HT1080 (cell line): ENCODE measurements at places on chromosomes 6 and 20. TPM values are rescaled to one million over a fixed set of nuclear protein-coding genes. Genes with fewer than 3 reads are reported as not detected.
A peak's percentile ranks its signal among the peaks of the same experiment; 100 is the strongest.

GRCh38 chr6:56875961-56876360 is 78.9 kb upstream of the BEND6 start:
- DNase-seq = no peak

- no peak for DNase-seq
Observed at GRCh38 chr6:158819977-158820622, 932 bp upstream of the EZR start.

DNA sequence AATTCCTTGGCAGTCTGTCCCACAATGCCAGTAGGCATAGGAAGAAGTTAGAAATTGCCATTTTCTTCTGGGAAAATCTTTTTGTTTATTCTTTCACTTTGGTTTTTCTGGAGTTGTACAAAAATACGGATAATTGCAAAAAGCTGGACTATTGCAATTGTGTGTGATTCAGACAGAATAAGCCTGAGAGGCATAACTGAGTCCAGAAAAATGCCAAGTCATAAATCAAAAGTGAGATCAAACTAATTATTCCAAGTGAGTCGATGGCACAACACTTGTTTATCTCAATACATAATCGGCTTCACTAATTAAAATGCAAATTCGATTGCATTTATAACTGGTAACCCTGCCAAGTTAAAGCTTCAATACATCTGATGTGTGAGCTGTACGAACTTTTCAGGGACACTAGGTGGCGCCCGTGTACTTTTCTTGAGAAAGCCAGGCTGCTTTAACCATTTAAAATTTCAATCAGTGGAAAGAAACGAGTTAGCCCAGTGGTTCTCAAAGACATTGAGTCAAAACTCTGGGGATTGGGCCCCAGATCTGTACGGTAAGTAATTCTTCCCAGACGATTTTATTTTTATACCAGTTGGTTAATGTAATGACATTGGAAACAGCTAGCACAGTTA is 102.6 kb downstream of the LAMP5 start:
- DNase-seq = peak; percentile 45

DNA sequence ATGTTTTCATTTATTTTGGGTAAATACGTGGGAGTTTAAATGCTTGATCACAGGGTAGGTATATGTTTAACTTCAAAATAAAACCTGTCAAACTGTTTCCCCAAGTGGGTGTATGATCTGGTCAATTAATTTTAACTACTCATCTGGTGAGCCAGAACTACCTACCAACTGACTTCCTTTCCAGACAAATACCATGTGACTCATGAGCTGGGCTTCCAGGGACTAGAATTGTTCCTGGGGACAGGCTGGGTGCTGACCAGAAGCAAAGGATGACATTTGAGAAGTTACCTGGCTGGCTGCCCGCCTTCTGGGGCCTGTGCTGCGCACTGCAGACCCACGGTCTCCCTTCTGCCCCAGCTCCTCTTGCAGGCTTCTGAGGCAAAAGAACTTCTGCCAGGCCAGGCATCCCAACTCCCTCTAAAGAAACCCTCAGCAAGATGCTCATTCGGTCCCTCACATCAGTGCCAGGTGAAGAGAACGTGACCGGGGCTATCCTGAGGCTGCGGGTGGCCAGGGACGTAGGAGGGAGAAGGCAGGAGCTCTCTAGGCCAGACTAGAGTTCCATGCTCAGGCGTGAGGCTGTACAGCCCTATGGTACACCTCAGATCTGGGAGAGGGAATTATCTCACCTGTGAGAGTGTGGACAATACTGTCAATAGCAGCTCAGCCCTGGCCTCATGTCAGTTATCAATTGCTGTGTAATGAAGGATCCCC is 103.6 kb downstream of the JPH2 start:
- peak; percentile 42 for DNase-seq

Gene CDH22
- not detected in 2 replicates for total RNA-seq

Gene THEMIS
- not detected in 2 replicates for total RNA-seq

DNA sequence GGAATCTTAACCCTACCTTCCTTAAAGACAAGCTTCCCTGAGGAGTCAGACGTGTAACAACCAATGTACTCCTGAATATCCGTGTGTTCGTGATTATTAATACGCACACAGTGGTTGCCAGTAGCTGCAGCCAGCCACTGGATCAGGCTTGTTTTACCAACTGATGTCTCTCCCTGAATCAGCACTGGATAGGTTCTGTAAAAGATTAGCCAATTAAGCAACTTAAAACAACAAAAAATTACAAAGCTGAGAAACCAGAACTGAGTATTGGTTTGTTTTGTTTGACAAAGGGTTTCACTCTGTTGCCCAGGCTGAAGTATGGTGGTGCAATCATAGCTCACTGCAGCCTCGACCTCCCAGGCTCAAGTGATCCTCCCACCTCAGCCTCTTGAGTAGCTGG is 69.3 kb downstream of the MDN1 start:
- DNase-seq = no peak

Gene NNAT
- not detected in 2 replicates for total RNA-seq

DNA sequence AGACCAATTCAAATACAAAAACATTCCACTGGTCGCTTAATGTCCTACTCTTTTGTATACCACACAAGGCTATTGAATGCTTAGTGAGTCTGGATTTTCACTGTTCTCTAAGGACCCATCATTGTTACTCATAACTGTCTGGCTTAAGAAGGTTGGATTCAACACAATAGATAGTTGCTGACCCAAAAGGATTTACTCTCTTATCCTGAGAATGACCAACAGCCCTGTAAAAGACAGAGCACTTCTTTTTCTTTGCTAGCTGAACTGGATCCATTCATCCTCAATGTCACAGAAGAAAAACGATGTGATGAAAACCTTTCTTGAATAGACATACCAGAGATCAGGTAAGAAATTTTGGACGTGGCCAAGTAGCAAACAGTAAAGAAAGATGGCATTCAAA is 645.6 kb downstream of the KHDRBS2 start:
- no peak for DNase-seq

DNA sequence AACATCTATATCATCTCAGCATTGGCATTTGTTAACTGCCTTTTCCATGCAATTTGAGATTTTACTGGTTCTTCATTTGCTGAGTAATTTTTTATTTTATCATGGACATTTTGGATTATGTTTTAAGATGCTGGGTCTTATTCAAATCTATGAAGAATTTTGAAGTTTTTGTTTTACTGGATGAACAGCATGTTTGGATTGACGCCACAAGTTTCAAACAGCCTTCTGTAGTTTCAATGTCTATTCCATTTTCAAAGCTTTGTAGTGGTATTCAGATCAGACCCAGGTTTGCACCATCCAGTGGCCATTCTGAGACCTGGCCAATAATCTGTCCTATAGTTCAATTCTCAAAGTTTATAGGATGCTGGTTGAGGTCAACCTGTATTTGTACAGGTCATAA is 148.4 kb upstream of the STMND1 start:
- no peak for DNase-seq
